ENCODE measurements at places on chromosomes 6 and 20. TPM values are rescaled to one million over a fixed set of nuclear protein-coding genes. Genes with fewer than 3 reads are reported as not detected.

Gene IP6K3
- 0.18 TPM for total RNA-seq

DNA sequence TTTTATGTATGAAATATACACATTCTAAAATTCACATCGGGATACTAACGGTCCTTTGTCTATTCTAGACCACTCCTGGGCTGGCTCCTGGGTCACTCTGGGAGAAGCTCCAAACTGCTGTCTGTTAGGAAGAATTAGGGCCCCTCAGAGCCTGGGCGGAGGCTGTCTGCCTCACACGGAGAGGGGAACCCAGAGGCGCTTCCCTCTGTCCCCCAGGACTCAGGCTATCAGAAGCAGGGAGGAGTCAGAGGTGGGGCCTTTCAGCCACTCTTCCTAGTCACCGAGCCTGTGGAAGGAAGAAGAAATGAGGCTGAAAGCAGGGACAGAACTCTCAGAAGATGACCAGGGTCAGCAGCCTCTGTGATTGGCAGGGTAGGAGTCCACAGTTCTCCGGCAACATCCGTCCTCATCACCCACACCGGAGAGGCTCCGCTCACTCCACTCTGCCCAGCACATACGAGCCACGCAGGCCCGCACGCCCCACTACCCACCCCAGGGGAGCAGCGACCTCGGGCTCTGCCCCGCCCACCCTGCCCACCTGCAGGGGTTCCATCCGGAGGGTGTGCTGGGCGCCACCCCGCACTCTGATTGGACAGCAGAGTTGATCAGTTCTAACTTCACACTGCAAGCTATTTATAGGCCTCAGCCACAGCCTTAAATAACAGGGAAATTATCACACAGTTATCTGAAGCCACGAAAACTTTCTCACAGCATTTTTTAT lies 182.1 kb upstream of the AFDN start:
- DNase-seq, result no peak

DNA sequence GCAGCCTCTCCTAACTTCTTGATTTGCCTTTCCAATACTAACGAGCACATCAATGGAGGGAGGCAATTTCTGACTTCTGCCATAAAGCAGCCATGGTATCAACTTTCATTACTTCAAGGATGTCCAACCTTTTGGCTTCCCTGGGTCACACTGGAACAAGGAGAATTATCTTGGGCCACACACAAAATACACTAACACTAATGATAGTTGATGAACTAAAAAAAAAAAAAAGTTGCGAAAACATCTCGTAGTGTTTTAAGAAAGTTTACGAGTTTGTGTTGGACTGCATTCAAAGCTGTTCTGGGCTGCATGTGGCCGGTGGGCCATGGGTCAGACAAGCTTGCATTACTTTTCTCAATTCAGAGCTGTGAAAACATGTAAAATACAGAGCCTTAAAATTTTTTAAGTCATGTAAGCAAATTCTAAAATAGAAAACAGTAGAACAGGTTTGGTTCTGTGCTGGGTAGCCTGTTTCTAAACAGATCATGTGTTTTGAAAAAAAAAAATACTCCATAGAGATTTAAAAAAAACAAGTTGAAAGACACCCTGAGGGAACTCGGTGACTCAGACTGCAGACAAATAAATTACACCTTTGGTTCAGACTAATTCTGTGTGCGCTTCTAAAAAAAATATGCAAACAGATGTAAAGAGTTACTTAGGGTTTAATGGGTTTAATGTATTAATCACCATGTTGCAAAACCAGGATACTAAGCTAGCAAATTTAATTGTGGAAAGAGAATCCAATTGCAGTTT lies 43.6 kb upstream of the SLC22A23 start:
- DNase-seq, result peak; percentile 71

- peak; percentile 24 for DNase-seq
Measured at GRCh38 chr6:22917344-22917743, 348.0 kb downstream of the HDGFL1 start.

- no peak for DNase-seq
Measured at GRCh38 chr6:28711788-28712341, 186.2 kb downstream of the GPX5 start.

DNA sequence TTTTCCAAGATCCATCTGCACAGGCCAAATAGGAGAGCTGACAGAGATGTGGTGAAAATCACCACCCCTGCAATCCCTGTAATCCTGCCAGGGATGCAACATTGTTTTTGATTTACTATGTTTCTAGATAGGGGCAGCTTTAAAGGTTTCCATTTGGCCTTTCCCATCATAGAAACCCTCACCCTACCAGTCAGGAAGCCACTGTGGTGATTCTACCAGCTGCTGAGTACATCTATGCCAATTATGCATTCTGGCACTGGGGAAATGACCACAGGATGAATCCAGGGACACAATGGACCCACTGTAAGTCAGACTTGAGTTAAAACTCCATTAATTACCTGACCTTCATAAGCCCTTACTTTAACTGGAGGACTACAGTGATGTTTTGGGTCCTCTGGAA lies 130.4 kb downstream of the TNFRSF21 start:
- DNase-seq, result no peak

DNA sequence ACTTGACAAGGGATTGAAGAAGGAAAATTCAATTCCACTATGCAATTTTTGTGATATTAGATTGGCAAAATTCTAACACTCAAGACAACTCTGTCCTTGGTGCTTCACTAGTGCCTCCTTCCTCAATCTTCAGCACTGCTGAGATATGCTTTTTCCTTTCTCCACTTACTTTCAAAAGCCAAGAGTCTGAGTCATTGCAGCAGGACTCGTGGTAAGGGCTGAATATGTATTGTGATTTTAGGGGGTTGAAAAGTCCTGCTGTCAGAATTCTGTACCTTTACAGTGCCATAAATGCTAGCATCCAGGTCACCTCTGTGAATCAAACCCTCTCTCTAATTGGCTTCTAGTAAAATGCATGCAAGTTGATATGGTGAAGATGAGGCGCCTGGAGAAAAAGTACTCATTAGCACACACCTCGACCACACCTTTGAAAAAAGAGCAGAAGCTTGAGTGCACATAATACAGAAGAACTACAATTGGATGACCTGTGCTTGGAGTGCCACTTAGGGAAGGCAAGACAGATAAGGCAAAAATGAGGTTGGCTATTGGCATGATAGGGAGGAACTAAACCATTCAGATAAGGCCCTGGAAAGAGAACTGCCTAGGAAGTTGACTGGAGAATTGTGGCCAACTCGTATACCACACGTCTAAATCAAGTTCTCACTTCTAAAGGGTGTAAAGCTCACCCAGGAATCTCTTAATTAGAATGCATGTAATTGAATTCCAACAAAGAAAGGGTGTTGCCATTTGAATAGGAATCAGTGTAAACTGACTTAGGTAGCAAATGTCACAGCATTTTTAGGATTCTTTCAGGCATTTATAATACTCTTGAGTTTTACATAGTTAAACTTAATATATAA lies 43.6 kb upstream of the FAM83B start:
- peak; percentile 83 for DNase-seq
